Stimulated activated CD4-positive, alpha-beta T cell treated with anti-CD3 and anti-CD28 coated beads, Interleukin-2, amount 100 ng/mL, for 24 hours (primary cell): ENCODE measurements at places on chromosomes 2 and 18.

GRCh38 chr18:2853926-2854664, 7.3 kb downstream of the EMILIN2 start:
- no peak for DNase-seq

GRCh38 chr2:20781656-20782265, 41.1 kb downstream of the LDAH start:
- DNase-seq, result peak; percentile 23

DNA sequence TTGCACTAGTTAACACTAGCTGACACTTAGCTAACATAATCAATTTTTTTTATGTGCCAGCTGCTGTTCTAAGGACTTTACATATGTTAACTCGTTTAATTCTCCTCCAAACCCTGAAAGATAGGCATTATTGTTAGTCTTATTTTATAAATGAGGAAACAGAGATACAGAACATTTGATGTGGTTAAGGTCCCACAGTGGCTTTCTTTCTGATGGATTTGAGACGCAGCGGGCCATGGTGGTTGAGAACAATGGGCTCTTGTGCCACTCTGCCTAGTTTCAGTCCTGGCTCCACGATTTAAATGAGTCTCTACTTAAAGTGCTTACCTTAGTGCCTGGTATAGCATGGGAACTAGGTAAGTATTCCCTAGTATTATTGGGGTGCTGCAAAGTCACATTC, 201.9 kb upstream of the SPRED2 start:
- no peak for DNase-seq

GRCh38 chr2:83972128-83972527, 487.0 kb downstream of the SUCLG1 start:
- DNase-seq, result no peak

GRCh38 chr2:3429066-3429610, 49.6 kb downstream of the TRAPPC12 start:
- DNase-seq, result no peak

DNA sequence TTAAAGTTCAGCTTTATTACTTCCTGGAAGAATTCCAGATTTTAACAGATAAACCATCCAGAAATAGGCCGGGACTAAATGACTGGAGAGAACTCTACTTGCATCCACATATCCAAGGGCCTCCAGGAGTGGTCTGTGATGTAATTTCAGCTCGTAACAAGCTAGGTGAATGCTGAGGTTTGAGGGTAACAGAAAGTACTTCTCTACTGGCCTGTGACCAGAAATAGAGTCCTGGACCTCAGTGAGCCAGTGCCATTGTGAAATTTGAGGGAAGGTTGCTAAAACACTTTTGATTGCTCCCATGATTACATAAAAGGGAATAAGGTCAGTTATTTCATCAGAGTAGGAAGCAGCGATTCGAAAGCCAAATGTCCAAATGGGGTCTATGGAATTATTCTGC, 158.1 kb downstream of the DOCK10 start:
- DNase-seq, result no peak

- DNase-seq, result no peak
Measured at GRCh38 chr18:26487437-26487836, 60.9 kb downstream of the KCTD1 start.

GRCh38 chr2:41924709-41925408, 123.0 kb upstream of the PKDCC start:
- DNase-seq, result no peak

GRCh38 chr2:60047944-60048525, 505.4 kb downstream of the BCL11A start:
- no peak for DNase-seq

DNA sequence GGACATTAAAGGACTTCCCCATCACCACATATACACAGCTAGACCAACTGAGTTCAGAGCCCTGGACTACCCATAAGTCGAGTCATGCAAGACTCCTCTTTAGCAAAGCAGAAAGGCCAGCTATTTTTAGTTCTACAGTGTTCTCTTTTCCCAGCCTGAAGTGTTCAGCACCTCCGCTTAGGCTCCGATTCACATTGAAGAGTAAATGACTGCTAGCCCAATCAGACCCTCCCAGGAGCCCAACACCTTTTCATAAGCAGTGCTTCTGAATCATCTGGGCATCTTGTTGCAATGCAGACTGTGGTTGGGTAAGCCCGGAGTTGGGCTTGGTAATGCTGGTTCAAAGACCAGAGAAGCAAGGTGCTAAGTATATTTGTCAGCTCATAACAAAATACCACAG, 138.6 kb upstream of the MSH6 start:
- no peak for DNase-seq

- no peak for DNase-seq
Measured at GRCh38 chr18:50111398-50111797, 83.5 kb downstream of the MYO5B start.

GRCh38 chr2:136510244-136510643, 255.1 kb upstream of the THSD7B start:
- no peak for DNase-seq

DNA sequence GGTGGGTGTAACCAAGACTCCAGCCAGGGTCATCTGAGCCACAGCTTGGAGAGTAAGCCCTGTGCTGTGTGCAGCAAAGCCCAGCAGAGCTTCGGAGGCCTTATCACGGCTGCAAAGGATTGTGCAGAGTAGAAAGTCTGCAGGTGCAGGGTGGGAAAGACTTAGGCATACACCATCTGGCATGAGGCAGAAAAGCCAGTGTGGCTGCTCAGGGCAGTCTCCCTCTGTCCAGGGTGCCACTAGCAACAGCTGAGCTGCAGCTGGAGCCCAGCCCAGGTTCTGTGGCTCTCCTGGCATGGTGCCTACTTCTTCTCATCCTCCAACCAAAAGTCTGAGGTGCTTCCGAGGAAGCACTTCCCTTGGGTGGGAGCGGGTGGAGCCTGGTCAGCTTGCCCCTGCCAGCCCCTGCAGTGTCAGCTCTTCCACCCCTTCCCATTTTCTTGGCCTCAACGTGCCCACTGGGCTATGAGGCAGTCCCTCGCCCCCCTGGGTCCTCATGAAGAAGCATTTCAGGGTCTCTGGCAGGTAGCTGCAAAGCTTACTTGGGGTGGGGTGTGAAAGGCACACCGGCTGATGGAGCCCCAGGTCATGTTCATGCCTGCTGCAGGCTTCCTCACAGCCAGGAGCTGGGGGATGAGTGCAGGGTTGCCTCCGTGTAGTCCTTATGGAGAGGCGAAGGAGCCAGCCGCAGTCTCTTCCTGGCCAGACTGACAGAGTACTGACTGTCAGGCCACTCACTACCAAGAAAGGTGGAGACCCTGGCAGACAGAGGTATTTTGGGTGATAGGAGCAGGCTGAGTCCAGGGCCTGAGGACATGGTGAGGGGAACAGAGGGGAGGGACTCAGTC, 4.8 kb downstream of the AMER3 start:
- DNase-seq, result no peak

- peak; percentile 75 for DNase-seq
Measured at GRCh38 chr18:2654928-2655177, 673 bp upstream of the SMCHD1 start.

DNA sequence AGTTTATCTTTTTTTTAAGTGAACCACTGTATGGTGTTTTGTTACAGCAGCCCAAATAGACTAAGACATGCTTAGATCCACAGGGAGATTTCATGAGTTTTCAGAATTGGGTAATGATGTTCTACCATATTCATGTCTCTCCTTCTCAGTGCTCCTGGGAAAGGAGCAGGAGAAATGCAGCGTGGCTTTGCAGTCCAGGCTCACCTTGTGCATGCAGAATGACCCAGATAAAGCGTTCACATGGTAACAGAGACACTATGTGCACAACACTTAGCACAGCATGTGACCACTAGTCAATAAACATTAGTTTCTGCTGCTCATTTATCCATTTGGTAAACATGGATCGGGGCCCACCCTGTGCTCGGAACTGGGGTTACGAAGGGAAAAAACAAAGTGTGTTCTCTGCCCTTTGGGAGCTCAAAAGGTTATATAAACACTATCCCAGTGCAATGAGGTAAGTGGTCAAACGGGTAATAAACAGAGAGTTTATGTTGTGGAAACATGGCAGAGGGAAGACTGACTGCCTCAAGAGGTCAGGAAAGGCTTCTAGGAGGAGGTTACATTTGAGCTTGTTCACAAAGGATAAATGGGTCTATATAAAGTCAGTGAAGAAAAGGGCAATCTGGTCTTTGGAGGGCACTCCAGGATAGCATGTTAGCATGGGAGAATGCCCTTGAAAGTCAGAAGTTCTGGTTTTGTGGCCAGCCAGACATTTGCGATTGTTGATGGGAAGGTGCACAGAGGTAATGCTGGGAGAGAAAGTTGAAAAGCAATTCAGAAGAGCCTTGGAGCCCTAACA, 299.2 kb downstream of the TDRD15 start:
- no peak for DNase-seq

DNA sequence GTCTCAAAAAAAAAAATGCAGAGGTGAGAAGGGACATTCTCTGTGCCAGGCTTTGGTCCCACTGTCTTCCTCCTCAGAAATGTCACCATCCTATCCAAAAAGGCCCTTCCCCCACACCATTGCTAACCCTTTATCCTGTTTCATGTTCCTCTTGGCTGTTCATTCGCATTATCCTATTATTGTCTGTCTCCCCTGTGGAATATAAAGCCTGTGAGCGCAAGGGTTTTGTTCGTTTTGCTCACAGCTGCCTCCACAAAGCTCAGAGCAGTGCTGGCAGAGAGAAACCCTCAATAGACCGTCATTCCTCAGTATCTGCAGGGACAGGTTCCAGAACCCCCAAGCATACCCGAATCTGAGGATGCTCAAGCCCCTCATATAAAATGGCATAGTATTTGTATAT, 91.8 kb downstream of the LOXHD1 start:
- DNase-seq, result no peak

- DNase-seq, result no peak
Measured at GRCh38 chr18:30676053-30676480, 366.5 kb downstream of the DSC3 start.

DNA sequence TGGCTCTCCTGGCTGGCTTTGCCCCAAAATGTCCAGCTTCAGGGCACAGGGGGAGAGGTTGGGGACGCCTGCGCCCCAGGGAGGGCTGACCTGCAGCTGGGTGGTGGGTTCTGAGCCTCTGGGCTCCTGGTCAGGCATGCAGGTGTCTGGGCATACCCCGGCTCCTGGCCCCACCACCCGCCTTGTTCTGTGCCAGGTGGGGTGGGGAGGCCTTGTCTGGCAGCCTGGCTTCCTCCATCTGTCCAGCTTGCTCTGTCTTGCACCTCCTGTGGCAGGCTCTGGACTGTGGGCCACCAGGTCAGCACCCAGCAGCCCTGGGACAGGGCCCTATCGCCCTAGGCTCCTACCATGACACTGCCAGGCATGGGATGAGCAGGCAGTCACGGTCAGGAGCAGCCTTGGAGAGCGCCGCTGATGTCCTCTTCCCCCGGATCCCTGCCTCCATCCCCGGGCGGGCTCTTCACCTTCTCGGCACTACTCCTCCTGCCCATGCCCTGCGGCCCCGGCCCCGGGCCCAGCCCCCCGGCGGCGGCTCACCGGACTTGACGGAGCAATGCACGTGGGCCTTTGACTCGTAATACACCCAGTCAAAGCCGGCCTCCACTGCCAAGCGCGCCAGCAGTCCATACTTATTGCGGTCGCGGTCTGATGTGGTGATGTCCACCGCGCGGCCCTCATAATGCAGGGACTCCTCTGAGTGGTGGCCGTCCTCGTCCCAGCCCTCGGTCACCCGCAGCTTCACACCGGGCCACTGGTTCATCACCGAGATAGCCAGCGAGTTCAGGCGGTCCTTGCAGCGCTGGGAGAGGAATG, 3.6 kb downstream of the IHH start:
- DNase-seq, result no peak

DNA sequence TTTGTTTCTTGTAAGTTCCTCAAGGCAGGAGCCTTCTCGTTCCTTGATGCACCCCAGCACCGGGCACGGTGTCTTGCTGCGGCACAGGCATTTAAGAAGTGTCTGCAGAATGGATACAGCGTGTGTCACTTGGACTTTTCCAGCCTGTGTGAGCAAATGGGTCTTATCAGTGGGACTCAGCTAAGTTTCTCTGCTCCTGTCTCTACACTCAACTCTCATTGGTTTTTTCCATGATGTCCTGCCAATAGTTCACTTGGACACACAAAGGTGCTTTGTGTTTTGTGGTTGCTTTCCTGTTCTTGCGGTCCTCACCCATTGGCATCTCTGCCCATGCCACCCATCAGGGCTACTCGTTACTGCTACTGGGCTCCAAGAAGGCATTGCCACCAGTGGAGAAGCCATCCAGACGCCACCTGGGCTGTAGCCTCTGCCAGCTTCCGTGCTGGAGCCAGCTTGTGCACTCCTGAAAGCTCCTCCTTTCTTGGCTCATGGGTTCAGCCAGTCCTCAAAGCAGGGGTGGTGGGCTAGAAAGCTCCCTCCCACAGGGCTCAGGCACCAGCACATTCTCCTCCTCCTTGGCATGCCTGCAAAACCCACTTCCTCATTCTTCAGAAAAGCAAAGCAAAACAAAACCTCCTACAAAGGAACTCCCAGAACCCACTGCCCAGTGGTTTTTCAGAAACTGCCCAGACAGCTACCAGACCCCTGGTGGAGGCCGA, 41.4 kb downstream of the IL1R2 start:
- DNase-seq, result no peak

DNA sequence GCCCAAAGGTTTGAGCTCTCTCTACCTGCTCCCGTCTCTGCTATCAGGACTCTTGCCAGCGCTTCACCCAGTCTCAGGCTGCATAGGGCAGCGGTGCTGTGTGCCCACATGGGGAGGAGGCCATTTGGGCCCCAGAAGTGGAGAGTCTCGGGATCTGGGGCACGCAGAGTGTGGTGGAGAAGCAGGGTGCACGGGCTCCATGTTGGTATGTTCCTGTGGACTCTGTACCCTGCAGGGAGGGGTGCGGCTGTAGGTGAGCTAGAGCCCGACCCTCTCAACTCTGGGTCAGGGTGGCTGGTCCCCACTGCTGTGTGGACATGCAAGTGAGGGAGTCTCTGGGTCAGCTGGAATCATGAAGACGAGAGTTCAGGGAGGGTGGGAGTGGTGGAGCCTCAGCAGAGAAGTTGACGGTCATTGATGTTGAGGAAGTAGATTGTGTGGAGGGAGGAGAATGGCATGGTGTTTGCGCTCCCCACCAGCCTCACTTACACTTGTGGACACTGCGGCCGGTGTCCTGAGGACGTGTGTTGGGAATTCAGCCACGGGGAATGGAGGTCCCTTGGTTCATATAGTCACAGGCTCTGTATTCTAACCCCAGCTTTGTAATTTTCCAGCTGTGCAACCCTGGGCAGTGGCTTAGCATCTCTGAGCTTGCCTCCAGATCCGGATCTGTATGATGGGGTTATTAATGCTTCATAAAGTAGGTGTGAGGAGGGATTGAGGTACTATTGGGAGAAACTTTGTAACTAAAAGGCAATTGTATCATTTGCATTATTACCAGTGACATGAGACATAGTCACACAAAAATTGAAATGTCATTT, 840 bp upstream of the PSD4 start:
- no peak for DNase-seq

DNA sequence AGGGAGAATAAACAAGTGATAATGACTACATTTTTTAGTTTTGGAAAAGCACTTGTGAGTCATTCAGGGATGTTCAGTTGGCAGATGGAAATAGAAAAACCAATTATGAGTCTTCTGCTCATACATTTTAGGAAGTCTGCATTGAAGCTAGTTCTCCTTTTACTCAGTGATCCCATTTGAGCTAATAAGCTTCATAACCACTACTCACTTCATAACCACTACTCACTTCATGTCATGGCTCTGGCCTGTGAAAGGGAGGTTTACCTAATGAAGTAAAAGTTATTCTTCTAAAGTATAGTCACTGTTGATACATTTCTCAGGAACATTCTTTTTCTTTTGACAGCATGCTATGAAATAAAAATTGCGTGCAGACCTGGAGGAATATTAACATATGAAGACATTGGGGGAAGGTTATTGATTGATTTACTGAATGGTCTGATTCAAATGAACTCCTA, 948.7 kb downstream of the TSN start:
- DNase-seq, result no peak

- no peak for DNase-seq
Measured at GRCh38 chr2:126995621-126996377, 97.1 kb downstream of the TEX51 start.
